ENCODE measurements at places on chromosomes 1 and 21.

DNA sequence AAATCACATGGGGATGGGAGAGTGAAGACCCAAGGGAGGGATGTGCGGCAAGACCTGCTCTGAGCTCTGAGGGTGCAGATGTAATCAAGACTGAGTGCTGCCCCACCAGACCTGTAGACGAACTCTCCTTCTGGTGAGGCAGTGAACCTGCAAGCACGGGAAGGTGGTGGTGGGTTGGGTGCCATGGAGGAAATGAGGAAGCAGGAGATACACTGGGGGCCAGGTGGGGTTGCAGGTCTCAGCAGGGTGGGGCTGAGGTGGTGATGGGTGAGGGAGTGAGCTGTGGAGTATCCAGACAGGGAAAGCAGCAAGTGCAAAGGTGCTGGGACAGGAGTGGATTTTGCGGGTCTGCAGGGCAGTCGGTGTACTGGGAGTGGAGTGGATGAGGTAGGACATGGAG lies 102.3 kb downstream of the KCNJ15 start:
- no peak for DNase-seq

GRCh38 chr1:41650028-41650880 lies 165.8 kb upstream of the EDN2 start:
- DNase-seq: no peak

GRCh38 chr1:47948126-47948525 lies 49.1 kb downstream of the TRABD2B start:
- DNase-seq: no peak

DNA sequence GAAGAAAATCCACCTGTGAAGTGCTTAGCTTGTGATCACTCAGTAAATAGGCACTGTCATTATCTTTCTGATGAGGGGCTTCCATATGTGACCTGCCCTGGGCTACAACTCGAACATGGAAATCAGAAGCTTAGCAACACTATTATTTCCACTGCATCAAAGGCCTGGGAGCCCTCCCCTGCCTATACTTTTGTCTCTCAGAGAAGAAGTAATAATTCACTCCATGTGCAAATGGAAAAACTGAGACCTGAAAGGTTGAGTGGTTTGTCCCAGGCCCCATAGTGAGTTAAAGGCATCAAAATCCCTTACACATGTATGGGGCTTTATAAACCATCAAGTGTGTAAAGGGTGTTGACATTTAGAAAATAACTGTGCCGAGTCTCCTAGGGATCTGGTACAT lies 20.9 kb downstream of the SOX13 start:
- DNase-seq: no peak

DNA sequence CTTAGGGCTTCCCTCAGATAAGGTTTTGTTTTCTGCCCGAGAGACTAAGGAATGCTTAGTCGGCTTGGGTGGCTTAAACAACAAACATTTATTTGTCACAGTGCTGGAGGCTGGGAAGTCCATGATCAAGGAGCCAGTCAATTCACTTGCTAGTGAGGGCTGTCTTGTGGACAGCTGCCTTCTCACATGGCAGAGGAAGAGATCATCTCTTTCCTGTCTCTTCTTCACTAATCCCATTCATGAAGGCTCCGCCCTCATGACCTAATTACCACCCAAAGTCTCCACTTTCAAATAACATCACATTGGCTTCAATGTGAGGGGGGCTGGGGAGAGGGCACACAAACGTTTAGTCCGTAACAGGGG lies 50.5 kb upstream of the IL12RB2 start:
- DNase-seq: no peak

GRCh38 chr1:95889400-95889799 lies 655.4 kb downstream of the RWDD3 start:
- no peak for DNase-seq

All from GM06990 (cell line).